ENCODE measurements at places on chromosomes 5 and 9.

- no peak for DNase-seq
These were observed 32.2 kb downstream of the NACC2 start for GRCh38 chr9:136062657-136063439.

GRCh38 chr9:130368631-130369103 lies 76.1 kb upstream of the ASS1 start:
- no peak for DNase-seq

DNA sequence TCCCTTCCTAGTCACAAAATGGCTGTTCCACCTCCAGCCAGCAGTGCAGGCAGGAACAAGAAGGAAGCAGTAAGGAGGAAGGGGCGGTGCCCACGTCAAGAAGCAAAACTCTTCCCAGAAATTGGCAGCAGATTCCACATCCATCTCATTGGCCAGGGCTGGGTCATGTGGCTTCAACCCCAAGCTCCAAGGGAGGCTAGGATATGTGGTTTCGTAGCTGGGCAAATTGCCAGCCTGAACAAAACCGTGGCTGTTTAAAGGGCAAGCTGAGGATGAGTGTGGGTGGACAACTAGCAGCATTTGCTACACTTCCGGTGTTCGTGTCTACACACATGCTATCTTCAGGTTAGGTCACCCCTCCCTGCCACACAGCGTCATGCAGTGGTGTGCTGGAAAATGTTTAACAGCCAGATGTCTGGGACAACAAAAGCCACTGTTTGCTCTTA lies 92.1 kb upstream of the MAP1B start:
- DNase-seq, result no peak

- DNase-seq, result no peak
These were observed 140.2 kb downstream of the NFIB start for GRCh38 chr9:14173713-14174112.

GRCh38 chr9:6096821-6097220 lies 81.4 kb upstream of the RANBP6 start:
- no peak for DNase-seq

DNA sequence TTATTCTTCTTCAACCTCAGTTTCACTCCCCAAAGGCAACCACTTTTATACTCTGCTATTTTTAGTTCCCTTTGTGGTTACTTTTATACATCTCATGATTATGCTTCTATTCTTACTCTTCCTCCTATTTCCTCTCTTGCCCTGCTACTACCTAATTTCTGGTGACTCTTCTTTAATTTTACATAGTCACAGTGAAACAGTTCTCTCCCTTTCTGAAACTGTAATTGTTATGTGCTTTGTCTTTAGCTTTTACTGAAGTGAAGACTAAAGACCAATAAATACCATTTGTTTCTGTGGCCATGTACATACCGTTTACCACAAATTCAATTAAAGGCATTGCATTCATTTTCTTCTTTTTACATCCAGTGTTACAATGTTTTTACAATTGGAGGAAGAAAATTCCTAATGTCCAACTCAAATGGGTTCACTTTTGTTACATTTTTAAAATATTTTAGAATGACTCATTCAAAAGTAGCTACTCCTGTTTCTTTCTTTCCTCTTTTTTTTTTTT lies 410.6 kb downstream of the PSAT1 start:
- peak; percentile 7 for DNase-seq

Measured in AML-193 (cell line).